Sciatic nerve (tissue), 2 donors: ENCODE measurements at places on chromosomes 12 and 14.

DNA sequence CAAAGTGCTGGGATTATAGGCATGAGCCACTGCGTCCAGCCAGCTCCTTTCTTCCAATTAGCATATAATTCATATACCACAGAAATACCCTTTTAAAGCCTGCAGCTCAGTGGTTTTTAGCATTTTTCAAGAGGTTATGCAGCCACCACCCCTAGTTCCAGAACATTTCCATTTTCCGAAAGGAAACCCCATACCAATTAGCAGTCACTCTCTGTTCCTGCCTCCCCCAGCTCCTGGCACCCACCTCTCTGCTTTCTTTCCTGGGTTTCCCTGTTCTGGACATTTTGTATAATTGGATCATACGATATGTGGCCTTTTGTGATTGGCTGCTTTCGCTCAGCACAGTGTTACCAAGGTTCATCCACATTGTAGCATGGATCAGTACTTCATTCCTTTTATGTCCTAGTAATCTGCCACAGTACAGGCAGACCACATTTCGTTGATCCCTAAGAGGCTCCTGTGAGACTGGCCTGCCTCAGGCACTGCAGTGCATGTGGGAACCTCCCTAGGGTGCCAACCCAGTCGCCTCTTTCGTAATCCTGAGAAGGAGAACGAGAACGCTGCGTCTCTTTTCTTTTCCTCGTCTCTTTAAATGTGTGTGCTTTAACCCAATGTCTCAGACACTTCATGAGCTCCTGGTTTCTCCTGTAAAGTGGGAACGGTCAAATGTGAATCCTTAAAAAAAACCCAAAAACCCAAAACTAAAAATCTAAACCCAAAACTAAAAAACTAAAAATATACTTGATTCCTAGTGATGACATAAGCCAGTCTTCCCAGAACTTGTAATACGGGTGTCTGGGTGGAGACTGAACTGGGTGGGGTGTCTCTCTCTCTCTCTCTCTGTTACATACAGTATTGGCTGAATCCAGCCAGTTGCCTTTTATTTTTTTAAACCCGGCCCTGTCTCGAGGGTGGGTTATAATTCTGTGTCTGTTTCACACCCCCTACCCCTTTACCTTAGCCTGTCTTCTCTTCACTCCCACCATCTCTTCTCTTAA, 14.7 kb downstream of the AACS start:
- DNase-seq = no peak

DNA sequence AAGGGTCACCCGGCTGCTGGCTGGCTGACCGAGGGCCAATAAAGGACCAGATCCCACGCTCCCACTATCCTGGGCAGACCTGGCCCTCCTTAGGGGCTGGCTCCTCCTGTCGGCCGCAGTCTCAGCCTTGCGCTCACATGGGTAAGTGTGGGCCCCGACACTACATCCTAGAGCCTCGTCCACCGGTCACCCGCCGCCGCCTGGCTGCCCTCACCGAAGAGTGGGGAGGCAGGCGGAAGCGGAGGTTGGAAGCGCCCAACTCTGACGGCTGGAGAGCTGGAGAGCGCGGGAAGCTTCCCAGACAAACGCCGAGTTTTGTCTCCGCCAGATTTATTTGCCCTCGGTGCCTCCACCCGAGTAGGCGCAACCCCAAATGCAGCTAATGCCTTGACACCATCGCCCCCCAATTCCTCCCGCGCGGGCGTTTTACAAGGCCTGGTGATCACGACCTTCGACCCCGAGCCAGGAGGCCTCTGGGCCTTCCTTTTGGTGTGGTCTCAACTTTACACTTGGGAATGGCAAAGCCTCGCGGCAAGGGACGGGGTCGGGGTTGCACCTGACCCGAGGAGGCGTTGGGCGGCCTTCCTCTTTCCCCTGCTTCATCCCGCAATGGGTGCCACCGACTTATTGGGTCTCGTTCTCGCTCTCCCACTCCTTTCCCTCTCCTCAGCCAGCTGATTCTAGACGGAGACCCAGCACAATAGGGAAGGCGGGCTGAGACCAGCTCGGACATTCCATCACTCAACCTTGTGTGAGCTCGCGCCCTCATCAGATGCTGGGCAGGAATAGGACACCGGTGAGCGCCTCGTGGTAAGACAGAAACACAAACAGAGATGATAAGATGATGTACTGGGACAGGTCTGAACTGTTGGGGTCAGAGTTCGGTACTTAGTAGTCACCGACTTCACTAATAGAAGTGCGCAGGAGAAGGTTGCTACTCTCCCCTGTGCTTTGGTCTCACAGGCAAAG, 78.3 kb upstream of the ANO4 start:
- DNase-seq = no peak

DNA sequence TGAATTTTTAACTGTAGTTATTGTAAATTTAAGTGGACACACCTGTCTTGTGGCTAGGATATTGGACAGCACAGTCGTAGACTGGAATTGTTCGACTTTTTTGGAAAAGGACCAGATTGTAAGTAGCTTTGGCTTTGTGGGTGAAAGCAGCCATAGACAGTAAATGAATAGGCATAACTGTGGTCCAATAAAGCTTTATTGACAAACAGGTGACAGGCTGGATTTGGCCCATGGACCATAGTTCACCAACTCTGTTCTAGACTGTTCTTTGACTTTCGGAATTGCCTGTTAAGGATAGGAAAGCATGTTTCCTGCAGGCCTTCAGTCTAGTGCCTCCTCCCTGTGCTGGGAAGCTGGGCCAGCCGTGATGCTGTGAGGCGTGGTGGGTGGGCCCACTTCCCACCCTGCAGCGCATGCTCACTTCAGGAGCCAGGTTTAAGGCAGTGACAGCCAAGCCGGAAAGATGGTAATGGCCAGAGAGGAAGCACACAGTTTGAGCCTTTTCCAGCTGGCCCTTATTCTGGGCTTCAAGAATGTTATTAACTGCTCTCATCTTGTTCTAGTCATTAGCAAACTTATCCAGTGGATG, 51.8 kb downstream of the PPP2R5C start:
- DNase-seq = no peak

- no peak for DNase-seq
These were observed 171.5 kb downstream of the SLC15A4 start for GRCh38 chr12:128652136-128652751.

- DNase-seq = peak; percentile 89
These were observed 43.4 kb downstream of the RNF34 start for GRCh38 chr12:121443193-121443870.

DNA sequence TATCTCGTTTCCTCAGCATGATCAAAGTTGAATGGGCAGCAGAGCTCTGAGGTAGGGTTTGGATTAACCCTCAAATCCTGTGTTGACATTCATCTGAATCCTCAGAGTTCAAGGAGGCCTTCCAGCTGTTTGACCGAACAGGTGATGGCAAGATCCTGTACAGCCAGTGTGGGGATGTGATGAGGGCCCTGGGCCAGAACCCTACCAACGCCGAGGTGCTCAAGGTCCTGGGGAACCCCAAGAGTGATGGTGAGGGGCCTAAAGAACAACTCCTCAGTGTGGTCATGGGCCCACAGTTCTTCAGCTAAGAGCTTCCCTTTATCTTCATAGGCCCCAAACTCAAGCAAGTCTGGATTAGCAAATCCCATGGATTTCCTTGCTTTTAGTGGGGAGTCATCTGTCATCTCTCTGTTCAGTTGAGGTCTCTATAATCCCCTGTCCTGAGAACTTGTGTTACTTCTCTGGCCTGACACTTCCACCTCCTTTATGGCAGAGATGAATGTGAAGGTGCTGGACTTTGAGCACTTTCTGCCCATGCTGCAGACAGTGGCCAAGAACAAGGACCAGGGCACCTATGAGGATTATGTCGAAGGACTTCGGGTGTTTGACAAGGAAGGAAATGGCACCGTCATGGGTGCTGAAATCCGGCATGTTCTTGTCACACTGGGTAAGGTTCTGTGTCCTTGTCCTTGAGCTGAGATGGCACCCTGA, 1.5 kb downstream of the MYL6 start:
- DNase-seq = no peak

DNA sequence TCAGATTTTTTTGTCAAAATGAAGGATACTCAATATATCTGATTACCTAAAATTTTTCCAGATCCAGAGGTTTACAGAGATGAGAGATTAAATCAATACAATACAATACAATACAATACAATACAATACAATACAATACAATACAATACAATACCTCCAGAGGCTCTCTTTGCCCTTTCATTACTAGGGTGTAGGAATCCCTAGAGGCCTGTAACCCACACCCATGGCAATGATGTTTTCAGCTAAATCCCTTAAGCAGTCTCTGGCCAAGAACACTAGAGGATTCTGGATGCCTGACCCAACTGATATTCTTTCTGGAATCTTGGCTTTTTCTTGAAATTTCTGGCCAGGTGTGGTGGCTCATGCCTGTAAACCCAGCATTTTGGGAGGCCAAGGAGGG, 23.7 kb upstream of the AEBP2 start:
- DNase-seq = no peak
